ENCODE measurements at places on chromosomes 11 and 22.

DNA sequence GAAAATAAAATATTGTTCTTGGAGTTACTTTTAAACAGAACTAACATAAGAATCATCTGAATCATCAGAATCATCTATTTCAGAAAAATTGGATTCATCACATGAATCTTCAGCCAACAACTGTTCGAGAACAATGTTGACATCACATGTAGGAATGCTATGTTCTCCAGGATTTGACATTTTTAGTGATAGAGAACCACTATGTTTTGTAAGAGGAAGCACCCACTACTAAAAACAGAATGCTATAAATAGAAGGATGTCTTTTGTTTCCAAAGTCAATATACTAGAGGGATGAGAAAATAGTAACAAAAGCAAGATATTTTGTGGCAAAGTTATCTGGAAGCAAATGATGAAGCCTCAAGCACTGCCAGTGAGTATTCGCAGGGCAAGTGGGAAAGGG is 263.4 kb upstream of the DDI1 start:
- no peak for DNase-seq

GRCh38 chr11:10476927-10477689 is 22.0 kb downstream of the AMPD3 start:
- no peak for DNase-seq

DNA sequence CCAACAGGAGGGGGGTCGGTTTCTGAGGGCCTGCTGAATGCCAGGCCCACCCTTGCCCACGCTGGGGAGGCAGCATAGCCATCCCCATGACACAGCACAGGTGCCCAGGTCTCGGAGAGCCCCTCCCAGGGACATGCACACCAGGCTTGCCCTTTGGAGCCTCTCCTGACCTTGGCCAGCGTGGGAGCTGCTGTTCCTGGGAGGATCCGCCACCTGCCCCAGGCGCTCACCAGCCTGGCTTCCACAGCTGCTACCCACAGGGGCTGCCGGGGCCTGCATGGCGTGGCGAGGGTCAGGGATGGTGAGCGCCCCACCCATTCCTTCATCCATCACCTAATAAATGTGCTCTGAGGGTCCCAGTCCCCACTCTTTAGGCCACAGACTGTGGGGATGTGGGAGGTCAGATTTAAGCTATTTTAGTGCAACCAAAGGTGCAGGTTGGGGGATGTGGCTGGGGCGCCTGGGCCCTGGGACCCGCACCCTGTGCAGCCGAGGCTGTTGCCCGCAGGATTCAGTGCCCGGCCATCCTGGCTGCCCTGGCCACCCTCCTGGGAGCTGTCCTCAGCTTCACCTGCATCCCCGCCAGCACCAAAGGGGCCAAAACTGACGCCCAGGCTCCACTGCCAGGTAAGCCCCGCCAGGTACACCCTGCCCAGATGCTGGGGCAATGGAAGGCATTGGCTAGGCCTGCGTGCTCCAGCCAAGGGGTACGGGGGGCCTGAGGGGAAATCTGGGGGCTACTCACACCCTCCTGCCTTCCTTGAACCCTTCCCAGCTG is 12.9 kb downstream of the PHLDA2 start:
- DNase-seq, result no peak

DNA sequence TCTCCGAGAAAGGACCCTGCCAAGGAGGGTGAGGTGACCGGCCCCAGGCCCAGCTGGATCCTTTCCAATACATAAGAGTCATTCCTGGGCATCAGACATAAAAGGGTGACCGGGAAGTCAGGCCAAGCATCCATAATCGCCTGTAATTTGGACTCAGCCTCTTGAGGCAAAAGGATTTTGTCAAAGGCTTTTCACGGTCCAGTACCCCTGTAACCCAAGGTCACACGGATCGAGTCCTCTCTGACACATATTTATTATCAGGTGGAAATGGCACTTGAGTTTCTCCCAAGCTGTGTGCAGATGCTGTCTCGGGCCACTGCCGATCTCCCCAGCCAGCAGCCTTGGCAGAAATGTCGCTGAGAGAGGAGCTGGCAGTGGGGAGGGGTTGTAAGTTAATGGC is 556.5 kb downstream of the MN1 start:
- no peak for DNase-seq
